ENCODE measurements at places on chromosomes 4 and X.
A peak's percentile ranks its signal among the peaks of the same experiment; 100 is the strongest.

DNA sequence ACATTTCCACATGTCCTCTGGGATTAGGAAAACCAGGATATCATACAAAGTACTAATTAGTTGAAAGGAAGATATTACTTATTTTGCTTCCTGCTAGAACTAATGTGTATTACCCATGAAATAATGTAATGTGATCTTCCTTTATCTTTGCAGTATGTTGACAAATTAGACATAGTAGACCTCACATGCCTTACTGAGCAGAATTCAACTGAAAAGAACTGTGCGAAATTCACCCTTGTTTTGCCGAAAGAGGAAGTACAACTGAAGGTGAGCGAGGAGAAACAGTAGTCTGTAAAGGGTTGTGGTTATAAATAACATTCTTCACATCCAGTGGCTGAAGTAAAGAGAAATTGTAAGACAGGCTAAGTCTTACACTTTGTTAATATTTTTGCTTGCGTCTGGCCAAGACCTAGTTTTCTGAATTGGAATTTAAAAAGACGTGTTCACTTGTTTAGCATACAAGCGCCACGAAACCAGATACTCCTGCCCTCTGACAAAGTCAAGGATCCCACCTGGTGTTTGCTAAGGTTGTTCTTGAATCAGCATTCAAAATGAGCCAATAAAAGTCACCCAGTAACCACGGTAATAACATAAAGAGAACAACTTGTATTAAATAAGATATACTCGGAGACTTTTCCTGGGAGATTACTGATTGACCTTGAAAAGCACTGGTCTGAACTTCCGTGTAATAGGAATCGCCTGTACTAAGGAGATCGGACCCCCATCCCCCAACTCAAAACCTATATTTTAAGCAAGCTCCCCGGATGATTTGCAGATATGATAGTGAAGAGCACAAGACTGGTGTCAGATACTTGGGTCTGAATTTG, 16.9 kb downstream of the STAP1 start:
- DNase-seq = peak; percentile 5

DNA sequence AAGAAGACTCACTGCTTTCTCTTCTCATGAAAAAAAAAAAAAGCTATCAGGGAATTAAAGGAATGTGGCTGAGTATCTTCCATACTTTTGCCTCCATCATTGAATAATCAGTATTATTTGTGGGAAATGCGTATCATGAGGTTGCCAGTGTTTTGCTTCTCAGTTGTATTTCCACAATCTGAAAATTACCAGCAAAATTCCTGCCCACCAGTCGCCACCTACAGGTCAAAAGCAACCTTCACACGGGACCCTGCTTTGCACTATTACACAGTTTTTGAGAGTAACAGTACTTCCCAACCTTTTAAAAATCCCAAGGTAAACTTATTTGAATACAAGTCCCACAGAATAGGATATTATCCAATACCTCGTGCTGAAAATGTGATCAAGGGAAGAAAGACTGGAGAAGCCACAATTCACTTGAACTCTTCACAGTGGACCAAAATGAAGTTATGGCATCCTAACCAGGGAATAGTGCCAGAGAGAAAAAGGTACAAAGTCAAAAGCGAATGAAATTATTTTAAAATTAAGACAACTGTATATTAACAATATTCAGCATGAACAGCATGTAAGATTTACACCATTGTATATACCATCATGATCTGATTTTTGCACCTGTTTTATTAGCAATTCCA, 30.4 kb downstream of the PGRMC1 start:
- DNase-seq = peak; percentile 25

- DNase-seq = no peak
These were observed 268.4 kb downstream of the DCTD start for GRCh38 chr4:182648766-182649165.

GRCh38 chr4:735583-735982, 30.0 kb downstream of the PCGF3 start:
- DNase-seq = no peak

- DNase-seq = peak; percentile 57
These were observed 337 bp downstream of the STIM2 start for GRCh38 chr4:26860922-26861433.

GRCh38 chr4:107624024-107624423, 96.0 kb downstream of the PAPSS1 start:
- DNase-seq = no peak

DNA sequence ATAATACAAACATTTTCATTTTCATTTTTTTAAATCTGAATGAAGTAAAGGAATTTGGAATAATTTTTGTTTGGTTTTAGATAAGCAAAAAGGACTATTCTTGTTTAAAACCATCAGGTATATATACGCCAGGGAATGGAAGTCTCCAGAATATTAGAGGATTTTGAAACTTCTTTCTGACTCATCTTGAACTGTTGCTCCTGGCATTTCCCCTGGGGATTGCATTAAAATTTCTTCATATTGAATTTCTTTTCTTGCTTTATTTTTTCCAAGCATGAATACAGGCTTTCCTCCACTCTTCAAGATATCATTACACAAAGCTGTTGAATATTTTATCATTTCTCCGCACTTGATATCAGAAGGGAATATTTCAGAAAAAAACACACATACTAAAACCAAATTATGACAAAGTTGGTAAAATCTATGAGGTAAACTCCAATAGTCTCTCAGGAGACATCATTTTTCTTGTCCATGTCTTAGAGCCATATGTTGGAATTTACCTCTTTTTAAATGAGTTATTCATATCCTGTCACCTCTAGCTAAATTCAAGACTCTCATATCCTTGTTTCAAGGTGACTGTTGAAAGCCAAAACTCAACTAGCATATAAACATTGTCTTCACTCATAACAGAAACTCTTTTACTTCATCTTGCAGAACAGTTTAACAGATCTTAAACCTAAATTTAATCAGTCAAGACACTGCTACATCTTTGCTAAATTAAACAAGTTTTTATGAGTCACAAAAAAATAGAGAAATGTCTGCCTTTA, 20.7 kb upstream of the CSN1S1 start:
- DNase-seq = no peak

DNA sequence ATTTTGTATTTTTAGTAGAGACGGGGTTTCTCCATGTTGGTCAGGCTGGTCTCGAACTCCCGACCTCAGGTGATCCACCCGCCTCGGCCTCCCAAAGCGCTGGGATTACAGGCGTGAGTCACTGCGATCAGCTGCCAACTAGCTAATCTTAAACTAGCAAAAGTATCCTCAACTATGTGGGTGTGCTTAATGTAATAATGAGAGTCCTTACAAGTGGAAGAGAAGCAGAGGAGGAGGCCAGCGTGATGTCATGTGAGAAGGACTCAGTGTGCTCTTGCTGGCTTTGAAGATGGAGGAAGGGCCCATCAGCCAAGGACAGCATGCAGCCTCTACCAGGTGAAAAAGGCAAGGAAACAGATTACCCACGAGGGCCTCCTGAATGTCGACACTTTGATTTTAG, 19.6 kb downstream of the SCD5 start:
- DNase-seq = no peak

DNA sequence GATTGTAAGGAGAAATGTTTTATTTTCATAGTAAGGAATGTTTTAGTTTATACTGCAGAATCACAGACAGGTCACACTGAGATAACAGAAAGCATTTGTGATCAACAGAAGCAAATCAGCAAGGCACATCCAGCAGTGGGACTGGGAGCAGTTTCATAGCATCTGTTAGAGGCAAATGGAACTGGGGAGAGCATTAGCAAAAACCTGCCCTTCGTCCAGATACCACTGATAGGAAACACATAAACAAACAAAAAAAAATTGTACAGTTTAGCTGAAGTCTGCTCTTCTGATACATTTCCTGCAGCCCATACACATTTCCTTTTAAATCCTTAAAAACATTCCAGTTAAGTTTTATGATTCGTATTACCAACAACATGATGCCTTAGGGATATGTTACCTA, 374.3 kb downstream of the PCDH7 start:
- no peak for DNase-seq

GRCh38 chr4:2497324-2497723, 28.4 kb downstream of the RNF4 start:
- DNase-seq = no peak

DNA sequence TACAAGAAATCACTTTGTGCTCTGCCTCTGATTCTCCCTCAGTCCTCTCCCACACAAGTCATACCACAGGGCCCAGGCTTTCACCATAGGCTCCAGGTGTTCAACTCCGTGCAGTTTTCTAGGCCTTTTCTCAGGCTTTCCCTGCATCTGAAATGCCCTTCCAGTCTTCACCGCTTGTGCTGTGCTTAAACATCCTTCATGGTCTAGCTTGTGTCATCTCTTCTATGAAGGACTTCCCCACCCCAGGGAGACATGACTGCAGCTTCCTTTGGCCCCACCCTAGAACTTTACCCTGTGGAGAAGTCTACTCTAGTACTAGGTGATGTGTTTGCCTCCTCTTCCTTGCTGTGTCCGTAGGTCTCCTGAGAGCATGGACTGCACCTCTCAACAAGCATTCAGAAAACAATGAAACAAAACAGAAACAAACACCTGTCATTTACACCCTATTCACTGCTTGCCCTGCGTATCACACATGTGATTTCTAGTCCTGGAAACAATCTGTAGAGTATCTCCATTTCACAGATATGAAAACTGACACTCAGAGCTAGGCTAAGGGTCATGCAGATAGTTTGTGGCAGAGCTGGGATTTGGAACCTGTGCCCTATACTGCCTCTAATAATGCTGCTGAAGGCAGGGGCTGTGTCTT, 22.7 kb upstream of the LEF1 start:
- no peak for DNase-seq

GRCh38 chrX:65706041-65706828, 38.8 kb downstream of the MSN start:
- DNase-seq = peak; percentile 51

DNA sequence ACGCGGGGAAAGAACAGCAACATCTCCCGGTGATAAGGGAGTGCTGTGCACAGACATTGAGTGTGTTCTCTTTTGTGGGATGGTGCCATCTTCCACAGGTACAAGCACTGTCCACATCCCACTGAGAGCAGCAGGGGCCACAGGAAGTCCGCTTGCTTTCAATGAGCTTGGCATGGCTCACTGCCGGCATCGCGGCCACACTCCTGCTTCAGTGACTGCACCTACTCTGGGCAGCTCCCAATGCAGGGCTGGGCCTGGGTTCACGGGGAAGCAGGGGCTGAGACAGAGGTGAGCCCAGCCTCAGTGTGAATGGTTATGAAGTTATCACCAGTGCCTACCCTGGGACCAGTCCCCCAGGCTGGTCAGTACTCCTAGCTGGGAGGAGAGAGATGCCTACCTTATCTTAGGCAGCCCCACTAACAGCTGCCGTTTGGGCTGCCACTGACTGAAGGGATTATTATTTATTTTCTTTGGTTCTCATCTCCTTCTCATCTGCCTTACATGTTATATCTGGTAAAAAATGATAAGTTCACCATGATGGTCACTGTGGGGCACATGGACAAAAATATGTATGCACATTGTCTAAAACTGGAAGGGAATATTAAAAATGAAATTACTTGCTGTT, 99.2 kb downstream of the MGST2 start:
- DNase-seq = no peak

DNA sequence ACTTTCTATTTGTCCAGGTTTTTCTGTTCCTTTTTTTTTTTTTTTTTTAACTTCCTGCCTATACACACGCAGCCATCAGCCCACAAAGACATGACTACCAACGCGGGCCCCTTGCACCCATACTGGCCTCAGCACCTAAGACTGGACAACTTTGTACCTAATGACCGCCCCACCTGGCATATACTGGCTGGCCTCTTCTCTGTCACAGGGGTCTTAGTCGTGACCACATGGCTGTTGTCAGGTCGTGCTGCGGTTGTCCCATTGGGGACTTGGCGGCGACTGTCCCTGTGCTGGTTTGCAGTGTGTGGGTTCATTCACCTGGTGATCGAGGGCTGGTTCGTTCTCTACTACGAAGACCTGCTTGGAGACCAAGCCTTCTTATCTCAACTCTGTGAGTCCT, 2.1 kb downstream of the EBP start:
- DNase-seq = no peak

DNA sequence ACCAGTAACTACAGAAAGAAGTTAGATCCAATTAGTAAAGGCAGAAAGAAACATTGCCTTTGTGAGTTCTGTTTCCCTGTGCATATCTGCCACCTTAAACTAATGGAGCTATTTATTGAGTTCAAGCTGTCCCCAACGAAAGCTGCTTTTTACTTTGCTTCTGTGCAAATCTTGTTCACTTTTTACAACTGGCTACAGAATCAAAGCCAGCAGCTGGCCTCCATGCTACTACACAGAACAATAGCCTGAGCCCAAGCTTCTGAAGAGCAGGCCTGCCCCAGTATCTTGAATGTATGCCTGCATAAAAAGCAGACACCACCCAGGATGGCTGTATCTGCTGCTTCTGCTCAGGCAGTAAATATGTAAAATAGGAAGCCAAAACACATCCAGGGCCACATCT, 28.1 kb downstream of the ANK2 start:
- no peak for DNase-seq

- no peak for DNase-seq
These were observed at the start of gene NLGN4X for GRCh38 chrX:6228720-6229119. Gene NLGN4X, minus strand, starts transcription at chrX:6228867. Its CDS starts 77,401 bp downstream, at chrX:6151466.

DNA sequence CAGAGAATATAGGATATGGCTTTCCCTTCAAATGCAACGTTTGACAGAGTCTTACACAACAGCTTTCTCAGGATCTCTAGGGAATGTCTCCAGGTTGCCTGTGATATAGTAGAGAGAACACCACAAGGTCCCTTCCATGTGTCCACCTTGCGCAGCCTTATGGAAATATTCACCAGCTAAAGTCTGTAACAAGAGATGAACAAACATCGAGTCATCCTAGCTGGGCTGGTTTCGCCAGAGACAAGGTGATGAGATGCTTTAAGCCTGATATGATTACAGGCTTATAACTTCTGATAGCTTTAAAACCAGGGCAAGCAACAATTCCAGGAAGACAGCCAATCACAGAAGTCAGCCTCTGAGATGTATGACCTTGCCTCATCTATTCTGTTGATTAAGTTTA, 83.8 kb downstream of the SEL1L3 start:
- DNase-seq = no peak

DNA sequence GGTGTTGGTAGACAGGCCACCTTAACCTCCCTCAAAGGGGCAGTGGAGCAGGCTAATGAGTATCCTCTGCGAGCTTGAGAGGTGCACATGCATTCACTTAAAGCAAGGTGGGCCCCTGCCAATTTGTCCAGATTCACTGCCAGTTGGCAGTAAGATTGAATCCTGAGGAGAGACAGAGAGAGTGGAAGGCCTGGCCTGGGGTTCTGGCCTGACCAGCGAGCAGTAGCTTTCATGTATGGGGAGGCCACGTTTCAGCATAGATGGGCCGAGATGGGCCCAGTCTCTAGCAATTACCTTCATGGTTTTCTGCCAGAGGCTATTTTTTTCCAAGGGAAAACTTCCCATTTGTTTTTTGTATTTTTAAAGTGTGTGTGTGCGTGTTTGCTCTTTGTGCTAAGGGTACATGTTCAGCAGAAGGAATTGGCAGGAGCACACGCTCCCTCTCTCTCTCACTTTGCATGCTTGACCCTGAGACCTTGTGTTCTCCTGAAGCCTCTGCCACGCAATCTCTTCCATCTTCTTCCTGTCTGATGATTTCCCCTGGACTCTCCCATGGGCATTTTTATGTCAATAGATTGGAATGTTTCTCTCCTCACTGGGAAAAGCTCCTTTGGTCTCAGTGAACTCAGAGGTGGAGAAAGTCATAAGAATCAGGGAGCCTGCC, 215.8 kb upstream of the SFRP2 start:
- no peak for DNase-seq

Measured in CD4-positive, alpha-beta T cell treated with Interleukin-10 for 1 hour (primary cell).